ENCODE measurements at places on chromosomes 1 and 21.

DNA sequence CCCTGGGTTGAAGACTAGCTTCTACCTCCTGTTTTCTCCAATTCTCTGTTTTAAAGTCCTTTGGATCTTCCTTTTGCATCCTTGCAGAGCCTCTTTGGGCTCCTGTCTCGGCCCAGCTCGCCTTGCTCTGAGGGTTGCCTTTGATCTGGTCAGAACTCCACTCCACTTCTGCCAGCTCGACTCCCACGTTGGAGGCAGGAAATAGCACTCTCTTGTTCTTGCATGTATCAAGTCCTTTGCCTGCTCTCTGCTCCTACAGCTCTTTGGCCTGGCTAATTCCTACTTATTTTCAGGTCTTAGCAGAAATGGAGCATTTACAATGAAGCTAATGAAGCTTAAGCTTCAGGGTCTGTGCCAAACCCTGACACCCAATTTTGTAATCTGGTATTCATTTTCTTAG lies 21.1 kb upstream of the B3GALNT2 start:
- DNase-seq, result no peak

GRCh38 chr1:84774669-84775534 lies 84.6 kb upstream of the SSX2IP start:
- DNase-seq, result no peak

DNA sequence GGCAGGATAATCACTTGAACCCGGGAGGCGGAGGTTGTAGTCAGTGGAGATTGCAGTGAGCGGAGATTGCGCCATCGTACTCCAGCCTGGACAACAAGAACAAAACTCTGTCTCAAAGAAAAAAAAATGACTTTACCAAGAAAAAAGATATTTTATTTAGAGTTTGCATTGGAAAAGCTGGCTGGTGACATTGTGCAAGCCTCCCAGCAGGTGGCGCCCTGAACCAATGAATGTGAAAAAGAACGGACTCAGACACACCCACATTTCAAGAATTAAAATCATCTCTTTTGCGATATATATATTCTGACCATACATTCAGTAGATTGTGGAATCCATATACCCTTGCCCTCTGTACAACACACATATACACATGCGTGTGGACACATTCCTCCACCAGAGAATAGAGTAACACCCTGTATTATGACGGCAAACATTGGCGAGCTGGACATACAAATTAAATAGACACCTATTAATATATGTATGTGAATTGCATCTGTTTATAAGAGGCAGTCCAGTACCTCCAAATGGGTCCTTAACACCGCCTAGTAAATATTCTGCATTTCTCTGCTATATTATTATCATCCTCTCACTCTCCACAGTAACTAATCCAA lies 39.0 kb upstream of the CADM3 start:
- DNase-seq, result peak; percentile 53

GRCh38 chr1:239816081-239816782 lies 275.5 kb upstream of the FMN2 start:
- DNase-seq, result no peak

GRCh38 chr1:210207597-210208450 lies 24.8 kb upstream of the SERTAD4 start:
- no peak for DNase-seq

GRCh38 chr1:67429011-67429527 lies 1.1 kb downstream of the SERBP1 start:
- DNase-seq, result no peak

DNA sequence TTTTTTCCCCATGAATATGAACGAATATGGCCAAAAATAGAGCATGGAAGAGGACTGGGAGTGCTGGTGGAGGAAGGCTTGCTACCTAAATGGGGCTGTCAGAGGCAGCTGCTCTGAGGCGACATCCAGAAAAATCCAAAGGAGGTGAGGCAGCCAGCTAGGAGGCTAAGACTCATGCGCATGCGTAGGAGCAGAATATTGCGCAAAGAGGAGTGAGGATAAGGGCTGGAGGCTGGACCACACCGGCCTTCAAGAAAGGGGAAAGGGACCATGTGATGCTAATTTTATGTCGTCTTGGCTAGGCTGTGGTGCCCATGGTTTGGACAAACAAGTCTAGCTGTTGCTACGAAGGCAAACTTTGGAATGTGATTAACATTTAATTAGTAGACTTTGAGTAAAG lies 30.5 kb downstream of the HEYL start:
- DNase-seq, result no peak

GRCh38 chr21:14239281-14239680 lies 23.3 kb downstream of the RBM11 start:
- DNase-seq, result no peak

GRCh38 chr1:54965624-54966340 lies 14.6 kb upstream of the TMEM61 start:
- DNase-seq, result no peak

GRCh38 chr21:34909492-34910292 lies 139.4 kb downstream of the RUNX1 start:
- no peak for DNase-seq

DNA sequence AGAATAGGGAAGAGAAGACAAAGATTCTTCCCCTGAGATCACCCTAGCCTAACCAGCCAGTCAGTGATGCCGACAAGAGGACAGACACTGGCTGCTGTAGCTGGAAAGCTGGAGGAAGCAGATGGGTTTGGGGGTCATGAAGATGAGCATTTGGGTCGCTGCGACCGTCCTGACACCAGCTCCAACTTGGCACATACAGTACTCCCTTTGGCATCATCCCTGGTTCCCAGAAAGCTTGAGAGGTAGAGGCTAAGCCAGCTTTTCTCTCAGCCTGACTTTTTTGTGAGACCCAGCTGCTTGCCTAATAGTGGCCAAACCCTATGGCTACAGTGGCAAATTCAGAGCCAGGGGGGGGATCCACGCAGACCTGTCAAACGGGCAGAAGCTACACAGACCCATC lies 43.0 kb upstream of the IKBKE start:
- no peak for DNase-seq

DNA sequence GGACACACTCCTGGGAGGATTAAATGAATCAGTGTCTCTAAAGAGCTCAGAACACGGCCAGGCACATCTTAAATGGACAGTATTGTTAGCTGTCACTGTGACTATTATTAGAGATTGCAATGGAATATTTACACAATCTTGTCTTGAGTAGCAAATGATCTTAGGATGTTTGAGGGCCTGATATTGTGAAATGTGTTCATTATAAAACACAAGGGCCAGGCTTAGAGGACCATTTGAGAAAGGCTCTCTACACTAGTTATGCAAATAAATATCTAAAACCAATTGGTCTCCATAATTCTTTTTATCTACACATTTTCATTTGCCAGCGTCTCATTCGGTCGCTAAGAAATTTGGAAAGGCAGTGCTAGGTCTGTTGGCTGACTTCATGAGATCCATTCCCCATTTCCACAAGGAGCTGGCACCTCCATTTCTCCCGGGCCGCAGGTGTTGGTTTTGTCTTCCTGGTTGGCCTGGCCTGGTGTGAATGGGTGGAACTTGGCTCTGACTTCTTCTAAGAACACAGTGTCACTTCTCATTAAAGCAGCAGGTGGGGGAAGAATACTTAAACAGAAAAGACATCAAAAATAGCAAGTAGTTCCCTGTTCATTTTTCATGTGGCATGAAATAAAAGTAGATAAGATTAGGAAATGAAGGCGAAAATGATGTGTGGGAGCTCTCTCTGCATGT lies 56.0 kb upstream of the PLXNA2 start:
- DNase-seq, result no peak

GRCh38 chr21:41213021-41213420 lies 45.1 kb downstream of the BACE2 start:
- no peak for DNase-seq

DNA sequence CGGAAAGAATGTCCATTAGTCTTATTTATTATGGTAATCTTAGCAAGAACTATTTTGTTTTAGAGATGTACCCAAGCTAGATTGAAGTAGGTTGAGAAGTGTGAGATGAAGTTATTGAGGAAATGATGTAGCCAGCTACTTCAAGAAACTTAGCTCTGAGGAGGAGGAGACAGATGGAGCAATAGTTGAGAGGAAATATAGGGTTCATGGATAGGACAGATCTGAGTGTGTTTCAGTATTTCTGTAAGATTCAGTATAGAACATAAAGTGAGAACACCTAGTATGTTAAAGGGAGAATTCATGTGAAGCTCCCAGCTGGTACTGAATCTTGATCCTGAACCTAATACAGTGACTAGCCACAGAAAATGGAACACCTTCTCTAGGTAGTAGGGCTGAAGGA lies 28.9 kb downstream of the TSNAX start:
- DNase-seq, result no peak

- no peak for DNase-seq
Observed at GRCh38 chr21:40688106-40688864, 158.7 kb downstream of the DSCAM start.

DNA sequence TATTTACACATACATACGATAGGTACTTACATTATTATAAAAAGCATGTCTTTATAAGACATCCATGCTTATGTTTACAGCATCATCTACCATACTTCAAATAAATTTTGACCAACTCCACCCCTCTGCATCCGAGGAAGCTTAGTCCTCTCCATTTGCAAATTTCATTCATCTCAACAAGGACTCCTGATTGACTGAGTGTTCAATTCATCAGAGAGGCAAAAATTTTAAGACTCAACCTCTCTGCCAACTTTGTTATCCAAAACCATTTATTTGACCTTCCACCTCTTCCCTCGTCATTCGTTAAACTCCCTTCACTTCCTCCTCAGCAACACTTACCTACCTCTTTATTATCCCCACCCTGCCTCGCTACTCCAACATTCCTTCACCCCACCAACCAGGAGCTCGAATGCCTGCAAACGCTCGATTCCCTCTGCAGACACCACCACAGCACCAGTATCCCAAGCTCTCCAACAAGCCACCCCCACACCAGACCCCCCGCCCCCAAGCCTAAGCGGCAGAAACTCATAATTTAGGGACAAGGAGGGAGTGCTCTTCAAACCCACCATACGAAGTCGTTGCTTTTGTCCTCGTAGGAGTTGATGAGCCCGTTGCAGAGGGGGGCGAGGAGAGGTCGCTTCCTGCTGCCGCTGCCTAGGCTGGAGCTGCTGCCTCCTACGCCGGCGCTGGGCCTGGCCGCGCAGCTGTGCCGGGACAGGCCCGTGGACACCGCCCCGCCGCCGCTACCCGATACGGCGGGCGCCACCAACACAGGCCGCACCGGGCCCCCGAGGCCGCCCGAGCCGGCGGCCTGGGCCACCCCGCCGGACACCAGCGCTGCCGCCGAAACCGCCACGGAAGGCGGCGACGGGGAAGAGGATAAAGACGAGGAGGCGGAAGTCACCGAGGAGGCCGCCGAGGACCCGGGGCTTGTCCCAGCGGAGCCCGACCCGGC lies 803 bp downstream of the COP1 start:
- DNase-seq, result peak; percentile 59

DNA sequence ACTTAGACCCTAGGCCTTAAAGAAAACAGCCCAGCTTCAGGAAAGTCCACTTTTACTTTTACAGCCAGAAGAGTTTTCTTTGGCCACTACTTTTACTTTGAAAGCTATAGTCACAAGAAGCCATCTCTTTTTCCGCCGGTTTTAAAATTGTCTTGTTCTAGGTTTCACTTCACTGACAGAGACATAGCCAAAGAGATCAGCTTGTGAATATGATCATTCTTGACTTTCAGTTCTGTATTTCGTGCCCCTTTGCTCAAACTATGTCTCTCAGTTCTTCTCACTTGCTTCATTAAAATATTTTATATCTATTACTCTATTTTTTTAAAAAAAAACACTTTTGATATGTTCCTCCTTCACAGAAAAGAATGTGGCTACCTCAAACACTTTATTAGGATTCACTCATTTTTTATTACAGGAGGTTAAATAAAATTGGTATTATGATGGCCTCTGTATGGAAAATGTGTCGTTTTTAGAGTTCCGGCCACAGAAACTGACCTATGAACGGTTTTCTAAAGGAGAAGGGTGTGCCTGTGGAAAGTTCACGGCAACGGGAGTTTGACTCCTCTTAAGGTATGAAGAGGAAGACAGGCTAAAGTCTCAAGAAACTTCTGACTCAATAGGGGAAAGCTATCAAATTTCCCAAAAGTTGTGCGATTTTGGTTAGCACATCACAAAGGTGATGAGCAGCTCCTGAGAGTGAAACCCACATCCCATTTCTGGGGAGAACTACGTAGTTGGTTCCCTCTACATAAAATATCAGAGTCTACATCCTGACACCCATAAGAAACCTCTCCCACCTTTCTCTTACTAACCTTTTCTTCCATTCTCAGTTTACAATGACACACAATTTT lies 1.2 kb downstream of the MCOLN2 start:
- peak; percentile 71 for DNase-seq

DNA sequence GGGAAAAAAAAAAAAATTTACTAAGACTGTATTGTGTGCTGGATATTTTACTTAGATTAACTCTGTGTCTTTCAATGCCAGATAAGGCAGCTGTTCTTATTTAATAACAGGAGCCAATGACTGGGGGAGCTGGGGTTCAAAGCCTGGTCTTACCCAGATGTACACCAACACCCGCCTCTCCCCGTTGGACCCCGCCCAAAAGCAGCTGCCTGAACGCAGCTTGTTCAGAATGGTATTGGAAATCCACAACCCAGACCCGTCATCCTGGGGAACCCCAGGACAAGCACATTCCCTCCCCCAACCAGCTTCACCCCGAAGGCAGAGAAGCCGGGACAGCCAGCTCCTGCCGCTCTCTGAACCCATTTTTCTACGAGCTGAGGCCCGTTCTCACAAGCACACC lies 113.6 kb upstream of the TMPRSS2 start:
- no peak for DNase-seq

- no peak for DNase-seq
Observed at GRCh38 chr1:46005594-46005993, 126.8 kb downstream of the PIK3R3 start.

GRCh38 chr1:30522031-30523004 lies 201.1 kb downstream of the MATN1 start:
- no peak for DNase-seq

- peak; percentile 77 for DNase-seq
Observed at GRCh38 chr1:36156329-36157114, 562 bp downstream of the MAP7D1 start.

DNA sequence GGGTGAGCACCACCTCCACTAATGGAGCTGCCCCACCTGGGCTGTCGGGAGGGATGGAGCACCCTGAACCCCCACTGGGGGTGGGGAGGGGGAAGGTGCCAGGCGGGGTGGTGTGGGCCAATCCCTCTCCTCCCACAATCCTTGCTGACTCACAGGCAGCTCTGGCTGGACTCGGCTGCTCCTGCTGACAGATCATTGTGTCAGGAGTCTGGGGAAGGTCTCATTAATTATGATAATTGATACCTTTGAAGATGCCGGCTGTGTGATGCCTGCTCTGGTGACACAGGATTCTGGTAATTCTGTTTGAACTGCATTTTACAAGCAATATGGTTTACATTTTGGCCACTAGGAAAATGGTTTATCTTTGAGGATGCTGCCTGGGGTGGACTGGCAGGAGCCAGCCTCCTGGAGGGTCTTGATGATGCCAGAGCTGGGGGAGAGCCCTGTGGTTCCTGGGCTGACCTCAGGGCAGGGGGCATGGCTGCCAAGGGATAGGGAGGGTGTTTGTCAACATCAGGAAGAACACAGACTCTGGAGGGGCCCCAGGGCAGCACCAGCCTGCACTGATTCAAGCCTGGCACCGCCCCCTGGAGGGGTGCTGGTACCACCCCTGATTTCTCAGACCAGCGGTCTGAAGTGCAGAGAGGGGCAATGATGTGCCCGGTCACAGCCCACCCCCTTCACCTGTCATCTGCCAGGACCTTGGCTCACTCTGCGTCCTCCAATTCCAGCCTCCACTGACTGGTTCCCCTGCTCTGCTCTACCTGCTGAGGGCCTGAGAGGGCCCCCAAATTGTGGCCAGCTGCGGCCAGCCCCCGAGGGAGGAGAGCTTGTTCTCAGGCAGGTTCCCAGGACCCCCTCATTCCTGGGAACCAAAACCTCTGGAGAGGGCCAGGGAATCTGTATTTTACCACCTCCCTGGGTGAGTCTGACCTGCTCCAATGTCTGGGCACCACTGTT lies 338.8 kb downstream of the MATN1 start:
- no peak for DNase-seq

Measured in GM13976 (cell line).